ENCODE measurements at places on chromosomes 11 and 22.

DNA sequence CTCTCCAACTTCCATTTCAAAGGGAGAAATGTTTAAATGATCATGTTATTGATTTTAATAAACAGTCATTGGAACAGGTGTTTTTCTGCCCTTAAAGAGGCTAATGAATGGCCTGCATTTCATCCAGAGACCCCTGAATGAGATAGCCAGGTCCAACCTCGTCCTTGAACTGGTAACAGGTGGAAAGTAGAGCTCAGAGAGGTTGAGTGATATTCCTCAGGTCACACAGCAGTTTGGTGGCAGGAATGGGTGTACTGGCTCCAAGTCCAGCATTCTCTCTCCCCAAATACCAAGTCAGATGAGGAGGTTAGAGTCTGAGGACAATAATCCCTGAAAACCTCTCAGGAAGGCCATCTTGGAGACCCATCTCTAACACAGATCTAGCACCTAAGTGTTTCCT lies 81.7 kb upstream of the ANO1 start:
- no peak for DNase-seq

- DNase-seq: no peak
These were observed 361.8 kb upstream of the LUZP2 start for GRCh38 chr11:24134879-24135589.

- no peak for DNase-seq
These were observed 37.3 kb downstream of the PAMR1 start for GRCh38 chr11:35488117-35488516.

GRCh38 chr22:21942407-21943343 lies 10.0 kb downstream of the PPM1F start:
- DNase-seq: no peak

- DNase-seq: no peak
These were observed 80.9 kb downstream of the INSC start for GRCh38 chr11:15195454-15196200.

- DNase-seq: no peak
These were observed 120.2 kb upstream of the ALX4 start for GRCh38 chr11:44430140-44430539.

DNA sequence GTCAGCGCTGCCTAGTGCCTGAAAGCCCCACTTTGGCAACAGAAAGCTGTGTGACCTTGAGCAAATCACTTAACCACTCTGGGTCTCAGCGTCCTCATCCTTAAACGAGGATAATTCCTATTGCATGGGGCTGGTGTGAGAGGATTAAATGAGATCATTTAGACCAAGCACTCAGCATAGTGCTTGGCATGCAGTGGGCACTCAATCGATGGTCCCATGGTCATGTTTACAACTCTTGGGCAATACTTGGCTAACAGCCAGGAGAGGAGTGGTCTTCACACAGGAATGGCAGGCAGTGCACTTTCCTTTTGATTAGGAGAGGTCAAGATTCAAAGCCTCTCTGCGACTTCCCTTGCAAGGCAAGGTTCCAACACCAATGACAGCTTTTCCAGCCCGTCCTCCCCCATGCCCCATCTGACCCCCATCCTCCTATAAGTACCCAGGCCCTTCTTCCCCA lies 14.1 kb downstream of the TNKS1BP1 start:
- DNase-seq: no peak

GRCh38 chr11:39374963-39375698 lies 2084.3 kb downstream of the LRRC4C start:
- no peak for DNase-seq

DNA sequence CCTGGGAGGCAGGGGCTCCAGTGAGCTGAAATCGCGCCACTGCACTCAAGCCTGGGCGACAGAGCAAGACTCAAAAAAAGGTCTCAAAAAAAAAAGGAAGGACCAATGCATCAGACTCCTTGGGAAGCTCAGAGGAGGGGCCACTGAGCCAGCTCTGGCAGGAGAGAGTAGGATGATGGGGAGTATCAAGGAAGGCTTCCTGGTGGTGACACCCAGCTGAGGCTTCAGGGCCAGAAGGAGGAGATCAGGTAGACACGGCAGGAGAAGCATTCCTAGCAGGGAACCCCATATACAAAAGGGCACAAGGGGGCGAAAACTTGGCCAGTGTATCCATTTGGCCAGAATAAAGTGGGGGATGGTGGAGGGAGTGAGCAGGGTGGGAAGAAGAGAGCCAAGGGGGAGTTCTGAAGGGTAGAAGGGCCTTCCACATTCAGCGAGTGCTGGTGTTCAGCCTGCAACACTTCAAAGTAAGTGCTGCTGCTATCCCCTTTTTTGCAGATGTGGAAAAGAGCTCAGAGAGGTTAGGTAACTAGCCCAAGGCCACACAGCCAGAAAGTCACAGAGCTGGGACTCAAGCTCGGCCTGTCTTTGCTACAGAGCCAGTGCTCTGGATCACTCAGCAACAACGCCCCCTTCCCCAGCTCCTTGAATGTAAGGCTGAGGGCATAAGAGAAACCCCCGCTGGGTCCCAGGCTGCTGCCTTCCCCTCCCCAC lies 5.3 kb upstream of the RHOD start:
- no peak for DNase-seq

DNA sequence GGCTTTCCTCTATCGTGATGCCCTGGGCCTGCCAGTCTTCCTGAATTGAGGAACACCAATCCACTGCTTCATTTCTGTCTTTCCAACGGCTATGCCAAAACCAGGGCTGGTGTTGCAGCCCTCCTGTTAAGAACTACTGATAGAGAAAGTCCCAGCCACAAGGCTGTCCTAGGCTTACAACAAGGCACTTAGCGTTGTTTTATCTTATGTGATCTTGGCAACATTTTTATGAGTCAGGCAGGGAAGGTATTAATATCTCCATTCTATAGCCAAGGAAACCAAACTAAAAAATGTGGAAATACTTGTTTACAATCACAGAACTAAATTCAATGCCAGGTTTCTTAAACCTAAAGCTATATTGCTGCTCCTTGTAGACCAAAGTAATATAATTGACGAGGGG lies 89.9 kb upstream of the AMOTL1 start:
- DNase-seq: no peak
